Thyroid gland (tissue), 4 donors: ENCODE measurements at places on chromosomes 6 and 20.
A peak's percentile ranks its signal among the peaks of the same experiment; 100 is the strongest.

- no peak for DNase-seq
Observed at GRCh38 chr6:141484711-141485110, 648.0 kb upstream of the GJE1 start.

DNA sequence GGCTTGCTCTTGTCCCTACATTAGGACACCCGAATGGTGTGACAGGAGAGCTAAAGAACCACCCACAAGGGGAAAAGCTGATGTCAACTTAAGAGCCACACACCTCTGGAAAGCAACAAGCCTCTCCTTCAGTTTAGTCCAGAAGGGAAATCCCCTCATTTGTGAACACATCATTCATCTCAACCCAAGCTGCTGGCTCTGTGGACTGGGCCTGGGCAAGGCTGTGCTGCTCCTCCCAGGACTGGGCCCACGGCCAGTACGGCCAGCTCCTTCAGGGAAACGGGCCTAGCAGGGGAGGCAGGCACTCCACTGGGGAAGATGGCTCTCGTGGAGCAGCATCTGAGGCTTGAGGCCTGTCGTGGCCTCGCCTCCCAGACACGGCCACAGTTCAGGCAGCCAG is 12.8 kb upstream of the SLC4A11 start:
- DNase-seq: peak; percentile 21

DNA sequence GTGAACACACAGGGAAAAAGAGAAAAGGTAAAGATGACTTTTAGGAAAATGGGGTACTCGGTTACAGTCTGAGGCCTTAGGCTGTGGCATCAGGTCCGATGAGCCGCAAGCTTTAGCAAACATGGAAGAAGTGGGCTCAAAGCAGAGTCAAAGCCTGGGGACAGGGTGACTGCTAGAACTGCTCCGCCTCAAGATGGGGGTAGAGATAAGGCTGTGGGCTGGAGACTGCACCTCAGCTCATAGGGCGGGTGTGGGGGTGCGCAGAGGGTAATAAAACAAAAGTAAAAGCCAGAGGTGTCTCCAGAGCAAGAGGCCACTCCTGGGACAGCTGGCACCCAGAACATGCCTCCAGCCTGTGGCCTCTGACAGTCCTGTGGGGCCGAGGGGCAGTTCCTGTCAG is 21.3 kb upstream of the SYNDIG1 start:
- no peak for DNase-seq

DNA sequence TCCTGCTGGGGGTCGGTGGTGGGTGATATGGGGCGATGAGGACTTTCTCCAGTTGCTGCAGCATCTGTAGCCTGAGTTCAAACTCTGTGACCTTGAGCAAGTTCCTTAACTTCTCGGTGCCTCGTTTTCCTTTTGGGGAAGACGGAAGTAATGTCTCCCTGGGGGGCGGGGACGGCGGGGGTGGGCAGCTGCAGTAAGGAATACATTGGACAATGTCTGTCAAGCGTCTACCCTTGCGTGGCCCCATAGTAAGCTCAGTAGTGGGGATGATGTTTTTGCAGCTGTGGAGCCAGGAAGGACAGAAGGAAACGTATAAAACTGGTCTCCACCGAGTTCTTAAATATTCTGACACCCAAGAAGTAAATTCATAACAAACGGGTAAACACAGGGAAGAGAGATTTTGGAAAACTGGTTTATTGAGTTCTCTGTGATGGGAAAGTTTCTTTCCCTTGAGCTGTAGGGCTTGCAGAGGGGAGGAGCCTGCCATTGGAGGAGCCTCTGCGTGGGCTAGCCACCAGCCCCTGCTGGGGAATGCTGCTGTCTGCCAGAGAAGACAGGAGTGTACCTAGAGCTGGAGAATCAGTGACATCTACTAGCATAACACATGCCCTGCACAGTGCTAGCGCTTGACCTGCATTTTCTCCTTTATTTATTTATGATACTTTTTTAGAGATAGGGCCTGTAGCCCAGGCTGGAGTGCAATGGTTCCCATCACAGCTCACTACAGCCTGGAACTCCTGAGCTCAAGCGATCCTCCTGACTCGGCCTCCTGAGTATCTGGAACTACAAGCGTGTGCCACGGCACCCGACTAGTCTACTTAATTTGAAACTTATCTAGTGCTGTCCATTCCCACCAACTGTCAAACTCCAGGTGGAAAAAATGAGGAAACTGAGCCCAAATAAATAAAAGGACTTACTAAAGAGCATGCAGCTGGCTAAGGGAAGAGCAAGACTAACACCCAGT is 1.2 kb upstream of the ACSS1 start:
- DNase-seq: peak; percentile 35
